Heart left ventricle (tissue), 16 donors: ENCODE measurements at places on chromosomes 12 and 14.

DNA sequence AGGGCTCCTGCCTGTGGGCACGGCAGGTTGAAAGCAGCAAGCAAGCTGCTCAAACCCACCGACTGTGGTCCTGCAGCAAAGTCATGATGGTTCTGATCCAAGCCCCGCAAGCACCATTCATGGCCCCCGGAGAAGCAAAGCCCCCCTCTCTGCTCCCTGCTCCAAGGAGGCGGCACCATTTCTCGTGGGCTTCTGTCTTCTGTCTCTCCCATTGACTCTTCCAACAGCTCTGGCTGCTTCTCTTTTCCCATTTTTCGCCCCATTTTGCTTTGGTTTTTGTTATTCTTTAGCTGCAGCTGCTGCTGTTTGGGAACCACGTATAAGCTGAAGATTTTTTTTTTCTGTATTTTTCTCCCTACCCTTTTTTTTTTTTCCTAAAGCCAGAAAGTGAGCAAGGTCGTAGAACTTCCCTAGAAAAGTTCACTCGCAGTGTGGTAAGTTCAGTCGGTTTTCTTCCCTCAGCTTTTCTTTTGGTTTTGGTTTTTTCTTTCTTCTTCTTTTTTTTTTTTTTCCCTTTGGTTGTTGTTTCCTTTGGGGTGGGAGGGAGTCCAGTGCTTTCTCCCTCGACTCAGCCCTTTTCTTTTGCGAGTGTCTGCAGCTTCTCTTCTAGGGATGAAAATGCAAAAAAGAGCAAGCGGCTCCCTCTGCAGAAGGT lies 354.1 kb downstream of the DPF3 start:
- DNase-seq: no peak

- no peak for DNase-seq
Observed at GRCh38 chr14:24197056-24197450, 1.8 kb upstream of the TM9SF1 start.

DNA sequence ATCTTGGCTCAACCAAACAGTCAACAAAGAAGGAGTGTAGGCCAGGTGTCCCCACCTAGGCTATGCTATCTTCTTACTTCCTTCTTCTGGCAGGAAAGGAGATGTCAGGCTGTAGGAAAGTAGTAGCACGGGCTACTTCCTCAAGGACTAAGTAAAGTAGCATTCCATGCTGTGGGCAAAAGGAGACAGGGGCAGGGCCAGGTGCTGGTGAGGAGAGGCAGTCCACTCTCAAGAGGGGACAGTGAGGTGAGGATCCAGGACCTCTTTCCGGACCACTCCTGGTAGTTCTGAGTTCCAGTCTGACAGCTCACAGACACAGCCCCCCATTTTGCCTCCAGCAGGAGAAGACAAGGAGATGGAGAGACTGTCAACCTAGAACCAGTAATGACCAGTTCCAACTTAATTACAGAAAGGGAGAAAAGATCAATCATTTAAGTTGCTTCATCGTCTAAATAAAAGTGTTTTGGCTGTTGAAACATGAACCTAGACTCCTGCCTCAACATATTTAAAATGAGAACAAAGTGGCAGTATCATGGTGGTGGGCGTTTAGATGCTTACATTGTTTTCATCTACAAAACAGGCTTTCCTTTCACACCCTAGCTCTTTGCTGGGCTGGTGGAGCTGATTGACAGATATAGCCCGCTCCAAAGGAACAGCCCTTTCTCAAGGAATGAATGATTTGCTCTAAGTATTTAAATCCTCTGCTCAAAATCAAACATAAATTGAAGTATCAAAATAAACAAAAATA lies 5.1 kb upstream of the SSTR1 start:
- DNase-seq: no peak

DNA sequence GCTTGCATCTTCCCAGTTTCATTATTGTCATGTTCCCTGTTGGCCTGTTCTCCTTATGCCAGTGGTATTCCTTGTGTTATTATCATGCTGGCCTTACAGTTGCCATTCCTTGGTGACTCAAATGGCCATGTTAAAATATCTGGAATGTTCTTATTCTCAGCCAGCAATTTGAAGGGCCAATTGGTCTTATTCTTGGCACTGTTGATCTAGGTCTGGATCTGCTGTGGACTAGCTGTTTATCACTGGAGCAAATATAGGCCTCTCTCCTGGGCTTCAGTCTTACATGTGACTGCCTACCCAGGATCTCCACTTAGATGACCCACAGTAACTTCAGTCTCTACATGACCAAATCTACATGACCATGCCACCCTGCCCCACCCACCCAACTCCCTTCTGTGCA lies 5.4 kb downstream of the CIPC start:
- DNase-seq: no peak

- DNase-seq: no peak
Observed at GRCh38 chr14:47676315-47676617, 861 bp upstream of the MDGA2 start.

DNA sequence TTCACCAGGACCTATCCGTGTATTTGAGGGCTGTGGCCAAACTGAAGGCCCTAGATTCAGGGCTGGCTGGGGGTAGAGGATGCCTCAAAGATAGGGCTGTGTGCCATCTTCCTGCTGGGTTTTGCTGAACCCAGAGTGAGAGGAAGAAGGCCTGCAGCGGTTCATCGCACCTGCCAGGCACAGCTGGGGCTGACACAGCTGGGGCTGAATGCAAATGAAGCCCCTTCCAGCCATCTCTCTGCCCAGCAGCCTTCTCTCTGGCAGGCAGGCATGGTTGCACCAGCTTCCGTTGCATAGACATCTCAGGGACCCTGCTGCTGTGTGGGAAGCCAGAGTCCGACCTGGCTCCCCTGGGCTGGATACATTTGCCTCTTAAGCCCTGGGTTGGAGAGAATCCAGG lies 152.4 kb downstream of the TSPAN9 start:
- DNase-seq: peak; percentile 13

- DNase-seq: no peak
Observed at GRCh38 chr14:89365061-89365801, 51.8 kb downstream of the FOXN3 start.

DNA sequence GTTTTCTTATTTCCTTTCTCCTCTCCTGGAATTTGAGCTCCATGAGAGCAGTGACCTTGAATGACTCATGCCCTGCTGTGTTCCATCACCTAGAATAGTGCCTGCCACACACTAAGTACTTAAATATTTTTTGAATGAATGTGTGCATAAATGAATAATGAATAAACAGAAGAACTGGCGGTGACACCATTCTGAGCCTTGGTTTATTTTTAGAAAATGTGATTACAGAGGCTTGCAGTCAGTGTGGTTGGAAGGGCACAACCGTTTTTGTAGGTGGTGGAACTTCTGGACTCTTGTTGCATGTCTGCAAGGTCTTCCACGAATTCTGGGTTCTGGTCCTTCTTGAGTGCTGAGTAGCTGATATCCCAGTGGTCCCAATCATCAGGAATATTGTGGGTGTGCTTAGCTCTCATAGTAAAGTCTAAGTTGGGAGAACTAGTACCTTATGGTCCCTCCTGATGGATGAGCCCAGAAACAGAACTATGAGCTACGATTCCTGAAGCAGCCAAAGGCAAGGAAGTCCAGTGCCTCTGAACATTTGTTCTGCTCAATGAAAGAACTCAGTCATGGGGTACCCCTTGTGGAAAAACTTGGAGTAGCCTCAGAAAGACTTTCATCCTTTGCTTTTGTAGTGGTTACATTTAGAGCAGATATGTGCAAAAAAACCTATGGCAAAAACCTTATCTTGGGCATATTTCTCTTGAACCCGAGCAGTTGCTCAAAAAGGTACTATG lies 28.8 kb upstream of the BHLHE41 start:
- peak; percentile 46 for DNase-seq

DNA sequence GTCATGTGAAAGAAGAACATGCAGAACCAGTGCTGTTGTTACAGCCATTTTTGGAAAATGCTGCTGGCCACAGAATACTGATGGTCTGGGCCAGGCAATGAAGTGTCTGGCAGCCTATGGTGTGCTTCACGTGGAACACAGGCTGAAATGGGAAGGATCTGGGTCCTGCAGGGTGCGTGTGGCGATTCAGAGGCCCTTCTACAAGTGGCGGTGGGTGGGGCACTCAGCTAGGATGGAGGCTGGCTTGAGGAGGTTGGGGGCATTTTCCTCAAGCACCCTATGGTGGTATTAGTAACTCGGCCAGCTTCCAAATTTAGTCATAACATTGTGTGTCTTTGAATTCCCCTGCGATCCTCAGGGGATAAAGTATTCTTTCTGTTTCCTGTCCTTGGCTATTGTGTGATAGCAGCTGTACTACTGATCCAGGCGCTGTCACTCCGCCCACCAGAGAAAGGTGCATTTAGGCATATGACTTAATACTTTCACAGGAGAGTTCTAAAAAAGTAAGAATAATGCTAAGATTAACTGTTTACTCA lies 9.2 kb upstream of the RAD52 start:
- DNase-seq: no peak

DNA sequence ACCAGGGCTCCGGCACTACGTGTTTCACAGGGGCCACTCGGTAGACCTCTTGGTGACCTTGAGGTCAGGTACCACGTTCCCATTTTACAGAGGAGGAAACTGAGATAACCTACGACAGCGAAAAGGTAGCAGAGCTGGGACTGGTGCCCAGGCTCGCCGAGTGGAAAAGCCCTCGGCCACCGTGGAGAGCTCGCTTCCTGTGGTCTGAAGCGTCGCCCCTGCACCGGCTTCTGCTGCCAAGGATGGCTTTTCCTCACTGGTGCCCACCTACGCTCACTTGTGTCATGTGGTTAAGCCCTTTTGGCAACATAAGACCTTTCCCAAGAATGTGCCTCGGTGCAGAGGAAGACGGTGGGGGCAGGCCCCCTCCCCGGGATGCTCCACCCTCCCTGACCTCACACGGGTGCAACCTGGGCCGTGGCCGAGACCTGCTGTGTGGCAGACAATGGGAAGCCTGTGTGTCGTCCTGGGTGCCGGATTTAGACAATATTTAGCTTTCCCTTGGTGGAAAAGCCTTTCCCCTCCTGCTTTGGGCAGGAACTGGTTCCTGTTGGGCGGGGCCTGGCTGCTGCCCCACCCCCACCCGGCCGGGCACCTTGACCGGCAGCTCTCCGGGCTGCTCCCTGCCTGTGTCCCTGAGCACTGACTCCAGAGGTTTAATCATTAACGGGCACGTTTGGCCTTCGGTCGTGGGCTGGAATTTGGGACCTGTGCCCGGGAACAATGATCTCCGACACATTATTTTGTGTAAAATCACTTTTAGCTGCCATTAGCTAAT lies 32.4 kb upstream of the PPP1R13B start:
- no peak for DNase-seq

DNA sequence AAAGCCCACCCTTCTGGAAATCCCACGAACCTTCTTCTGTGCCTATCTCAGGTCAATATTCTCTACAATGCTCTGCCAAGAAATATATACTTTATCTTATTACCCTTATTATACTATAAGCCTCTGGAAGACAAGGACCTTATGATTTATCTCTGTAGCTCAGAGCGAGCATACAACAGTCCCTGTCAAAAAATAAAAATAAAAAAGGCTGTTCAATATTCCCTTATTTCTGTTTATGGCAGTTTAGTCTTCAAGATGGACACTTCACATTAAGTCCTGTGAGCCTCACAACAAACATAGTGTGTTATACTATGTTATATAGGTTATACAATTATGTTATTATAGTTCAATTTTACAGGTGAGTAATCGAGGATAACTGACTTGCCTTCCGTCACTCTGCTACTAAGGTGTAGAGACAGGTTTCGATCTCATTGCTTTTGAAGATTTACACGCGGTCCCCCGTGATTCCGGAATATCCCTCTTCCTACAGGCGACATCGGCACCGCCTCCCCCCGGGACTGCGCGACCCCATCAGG lies 562 bp downstream of the EAPP start:
- no peak for DNase-seq

- no peak for DNase-seq
Observed at GRCh38 chr14:90600619-90601018, 203.8 kb downstream of the CALM1 start.

DNA sequence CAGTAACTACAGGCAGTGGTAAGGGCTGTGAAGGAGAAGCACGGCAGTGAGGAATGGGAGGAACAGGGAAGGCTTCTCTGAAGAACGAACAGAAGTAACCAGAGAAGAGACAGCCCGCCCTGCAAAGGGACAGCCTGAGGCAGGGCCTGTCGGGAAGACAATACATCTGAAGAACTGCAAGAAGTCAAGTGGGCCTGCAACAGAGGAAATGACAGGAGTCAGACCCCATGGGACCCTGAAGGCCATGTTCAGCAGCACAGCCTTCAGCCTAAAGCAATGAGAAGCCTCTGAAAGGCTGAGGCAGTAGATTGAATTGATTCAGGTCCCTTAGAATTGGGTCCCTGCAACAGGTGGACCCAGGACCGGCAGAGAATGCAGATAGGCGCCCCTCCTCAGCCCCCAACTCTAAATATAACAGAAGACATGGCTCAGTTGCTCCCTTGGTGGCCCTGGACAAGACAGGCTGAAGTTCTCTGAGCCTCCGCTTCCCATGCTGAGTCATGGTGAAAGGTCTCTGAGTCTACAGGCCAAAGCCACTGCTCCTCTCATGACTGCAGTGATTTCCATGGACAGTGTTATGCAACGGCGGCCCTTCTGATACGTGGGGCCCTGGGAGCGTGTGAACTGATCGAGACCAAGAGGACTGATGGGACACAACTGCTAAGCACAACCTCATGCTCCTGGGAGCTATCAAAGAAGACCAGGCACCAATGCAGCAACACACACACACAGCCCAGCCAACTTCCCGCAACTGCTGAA lies 10.8 kb upstream of the ACTR6 start:
- peak; percentile 31 for DNase-seq

DNA sequence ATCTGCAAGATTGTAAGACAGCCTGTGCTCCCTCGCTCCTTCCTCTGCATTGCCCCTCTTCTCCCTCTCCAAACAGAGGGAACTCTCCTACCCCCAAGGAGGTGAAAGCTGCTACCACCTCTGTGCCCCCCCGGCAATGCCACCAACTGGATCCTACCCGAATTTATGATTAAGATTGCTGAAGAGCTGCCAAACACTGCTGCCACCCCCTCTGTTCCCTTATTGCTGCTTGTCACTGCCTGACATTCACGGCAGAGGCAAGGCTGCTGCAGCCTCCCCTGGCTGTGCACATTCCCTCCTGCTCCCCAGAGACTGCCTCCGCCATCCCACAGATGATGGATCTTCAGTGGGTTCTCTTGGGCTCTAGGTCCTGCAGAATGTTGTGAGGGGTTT lies 37.4 kb downstream of the DAD1 start:
- no peak for DNase-seq

- DNase-seq: no peak
Observed at GRCh38 chr14:33432407-33433023, 493.8 kb downstream of the NPAS3 start.

DNA sequence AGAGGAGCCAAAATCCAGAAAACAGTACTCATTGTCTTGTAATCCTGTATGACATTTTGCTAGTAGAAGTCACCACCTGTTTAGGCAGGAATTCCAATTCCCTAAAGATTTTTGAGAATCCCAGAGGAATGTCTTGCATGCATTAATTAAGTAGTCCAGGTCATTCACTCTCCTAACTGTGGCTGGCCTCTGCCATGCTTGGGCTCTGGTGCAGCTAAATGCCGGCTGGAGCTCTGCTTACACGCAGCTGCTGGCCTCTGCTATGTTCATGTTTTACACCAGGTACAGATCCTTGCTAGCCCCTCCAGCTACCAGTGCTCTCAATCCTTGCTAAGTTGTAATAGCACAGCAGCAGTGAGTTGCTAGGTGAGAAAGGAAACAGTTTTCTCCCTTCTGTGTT lies 16.3 kb upstream of the HIF1A start:
- no peak for DNase-seq
